ENCODE measurements at places on chromosomes 11 and 22.
A peak's percentile ranks its signal among the peaks of the same experiment; 100 is the strongest.

- no peak for DNase-seq
Measured at GRCh38 chr11:118565051-118565450, 680 bp downstream of the IFT46 start.

- DNase-seq = no peak
Measured at GRCh38 chr22:38849811-38850210, 6.0 kb upstream of the NPTXR start.

- no peak for DNase-seq
Measured at GRCh38 chr11:93517041-93517440, 26.1 kb downstream of the SMCO4 start.

- no peak for DNase-seq
Measured at GRCh38 chr11:9075556-9075955, 15.8 kb downstream of the SCUBE2 start.

GRCh38 chr11:22599458-22599857, 26.2 kb downstream of the FANCF start:
- DNase-seq = no peak

- DNase-seq = no peak
Measured at GRCh38 chr22:19957445-19957844, 15.8 kb upstream of the TXNRD2 start.

DNA sequence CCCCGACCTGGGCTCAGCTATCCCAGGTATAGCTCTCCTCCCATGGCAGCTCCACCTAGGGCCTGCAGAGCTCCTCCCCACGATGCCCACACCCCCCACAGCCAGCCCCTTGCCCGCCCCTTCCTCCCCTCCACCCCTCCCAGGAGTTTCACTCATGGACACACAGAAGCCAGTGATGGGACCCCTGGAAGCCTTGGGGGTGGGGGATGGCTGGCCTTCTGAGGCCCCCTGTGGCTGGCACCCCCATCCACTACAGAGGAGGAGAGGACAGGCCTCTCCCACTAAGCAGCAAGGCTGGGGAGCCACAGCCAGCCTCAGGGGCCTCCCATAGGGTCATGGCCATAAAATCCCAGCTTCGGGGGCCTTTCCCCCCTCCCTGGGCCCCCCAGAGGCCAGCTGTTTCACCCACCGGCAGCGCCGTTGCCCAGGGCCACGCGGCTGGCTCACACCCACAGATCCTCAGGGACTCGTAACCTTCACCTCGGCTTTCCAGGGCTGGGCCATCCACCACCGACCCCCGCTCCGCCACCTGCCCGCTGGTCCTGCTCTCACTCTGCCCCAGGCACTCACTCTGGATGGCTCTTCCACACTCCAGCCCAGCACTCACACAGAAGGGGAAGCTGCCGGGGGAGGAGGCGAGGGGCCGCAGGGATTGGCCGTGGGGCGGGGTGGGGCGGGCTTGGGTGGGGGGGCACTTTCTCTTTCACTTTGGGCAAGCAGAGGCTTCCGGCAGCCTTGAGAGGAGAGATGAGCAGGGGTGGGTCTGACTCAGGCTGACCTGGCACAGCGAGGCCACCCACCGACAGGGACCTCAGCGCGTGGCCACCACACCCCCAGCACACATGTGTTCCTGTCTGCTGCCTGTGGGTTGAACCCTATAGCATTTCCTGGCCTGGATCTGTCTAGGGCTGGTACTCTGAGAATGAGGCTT, 2.2 kb downstream of the SLC25A22 start:
- peak; percentile 40 for DNase-seq

DNA sequence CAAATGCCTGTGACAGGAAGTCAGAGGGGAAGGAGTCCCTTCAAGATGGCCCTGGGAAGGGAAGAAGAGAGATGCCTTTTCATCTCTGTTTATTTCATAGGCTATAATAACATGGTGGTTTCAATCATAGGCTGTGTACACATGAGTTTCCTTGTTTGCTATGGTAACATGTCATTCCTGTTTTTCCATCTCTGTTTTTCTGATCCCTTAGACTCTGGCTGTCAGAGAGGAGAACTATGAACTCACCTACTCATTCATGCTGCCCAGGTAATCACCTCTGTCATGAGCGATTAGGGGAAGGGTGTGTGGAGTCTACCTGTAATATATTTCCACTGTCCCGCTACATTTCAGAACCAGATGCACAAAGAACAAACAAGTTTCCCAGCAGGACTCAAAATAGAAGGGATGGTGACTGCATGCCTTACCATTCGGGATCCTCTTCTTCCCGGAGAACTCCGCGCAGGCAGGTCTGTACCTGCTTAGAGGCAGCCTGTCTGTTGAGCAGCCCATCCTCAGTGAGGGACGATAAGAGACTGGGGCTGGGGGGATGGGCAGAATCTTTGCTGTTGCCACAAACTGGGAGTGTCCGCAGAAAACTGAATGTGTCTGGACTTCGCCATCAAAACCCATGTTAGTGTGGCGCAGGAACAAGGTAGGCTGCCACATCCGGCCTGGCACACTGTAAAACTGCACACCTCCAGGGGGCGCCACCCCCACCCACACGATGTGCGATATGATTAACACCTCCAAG, 7.1 kb upstream of the PEX26 start:
- no peak for DNase-seq

DNA sequence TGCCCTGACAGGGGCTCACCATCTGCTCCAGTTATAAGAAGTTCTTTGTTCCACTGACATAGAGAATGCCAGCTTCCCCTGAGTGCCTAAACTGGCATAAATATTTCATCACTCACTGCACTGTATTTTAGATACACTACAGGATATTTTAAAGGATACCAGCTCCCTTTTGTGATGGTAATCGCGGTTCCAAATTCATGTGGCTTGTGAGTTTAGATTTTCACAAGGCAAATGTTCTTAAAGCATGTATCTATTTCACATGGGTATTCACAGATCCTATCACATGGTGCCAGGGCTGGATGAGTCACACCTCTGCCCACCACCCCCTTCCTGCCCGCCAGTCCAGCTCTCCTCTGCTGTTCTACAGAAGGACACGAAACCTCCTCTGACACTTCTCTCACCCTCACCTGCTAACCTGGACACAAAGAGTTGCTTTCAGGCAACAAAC, 105.5 kb downstream of the KCNC1 start:
- DNase-seq = no peak

DNA sequence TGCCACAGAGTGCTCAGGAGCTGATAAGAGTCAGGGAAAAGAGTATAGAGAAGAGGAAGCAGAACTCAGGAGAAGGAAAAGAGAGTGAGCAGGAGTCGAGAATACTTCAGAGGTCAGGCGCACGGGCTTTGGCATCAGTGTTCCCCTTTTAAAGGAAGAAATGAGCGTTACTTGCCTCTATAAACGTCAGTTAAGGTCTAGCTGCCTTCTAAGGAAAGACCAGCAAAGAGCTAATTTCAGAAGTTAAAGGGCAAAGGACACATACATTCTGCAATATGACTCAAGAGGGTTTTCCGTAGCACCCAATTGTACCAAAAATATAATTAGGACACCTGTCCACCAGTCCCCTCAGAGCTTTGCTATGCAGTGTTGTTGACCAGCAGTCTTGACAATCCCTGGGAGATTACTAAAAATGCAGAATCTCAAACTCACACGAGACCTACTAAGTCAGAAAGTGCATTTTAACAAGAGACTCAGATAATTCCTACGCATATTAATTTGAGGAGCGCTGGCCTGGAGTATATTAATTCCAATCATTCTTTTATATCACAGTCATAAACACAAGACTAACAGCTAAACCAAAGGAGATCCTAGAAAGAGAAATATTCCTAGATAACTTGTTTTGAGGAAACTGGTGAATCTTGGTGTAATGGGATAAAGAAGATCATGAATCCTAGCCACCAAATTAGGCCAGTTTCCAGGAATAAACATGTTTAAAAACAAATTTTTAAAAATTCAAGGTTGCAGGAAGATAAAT, 249.0 kb downstream of the CADM1 start:
- DNase-seq = no peak

- peak; percentile 65 for DNase-seq
Measured at GRCh38 chr11:129375751-129376657, at the start of gene BARX2. TSS of gene BARX2 (plus strand) at chr11:129375848. CDS start at chr11:129376036, 188 bp downstream.

GRCh38 chr11:101915791-101916291, 481 bp downstream of the ANGPTL5 start:
- no peak for DNase-seq

DNA sequence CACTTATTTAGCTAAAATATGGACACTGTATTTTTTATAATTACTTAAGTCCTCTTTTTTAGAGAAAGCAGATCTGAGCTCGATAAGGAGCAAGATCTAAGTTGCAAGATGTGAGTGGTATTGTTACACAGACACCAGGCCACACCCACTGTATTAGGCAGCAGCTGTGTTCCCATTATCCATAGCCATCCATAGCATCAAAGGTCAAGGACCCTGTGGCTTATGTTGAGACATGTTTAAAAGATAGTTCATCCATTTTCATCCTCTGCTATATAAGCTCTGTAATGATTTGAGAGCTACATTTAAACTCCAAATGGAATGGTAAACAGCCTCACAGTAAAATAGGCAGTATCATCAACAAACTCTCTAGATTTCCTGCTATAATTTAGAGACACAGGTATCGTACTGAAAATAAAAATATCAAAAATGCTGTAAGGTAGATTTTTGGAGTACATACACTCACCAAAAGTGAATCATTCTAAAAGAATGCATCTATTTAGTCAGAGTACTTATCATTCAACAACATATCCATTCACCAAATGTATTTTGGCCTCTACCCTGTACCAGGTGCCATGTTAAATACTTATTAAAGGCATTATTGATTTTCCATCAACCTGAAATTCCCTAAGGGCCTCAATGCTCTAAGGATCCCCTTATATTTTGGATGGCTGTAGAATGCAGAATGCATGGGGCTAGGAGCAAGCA, 574.0 kb downstream of the LRRC4C start:
- no peak for DNase-seq

GRCh38 chr22:35226958-35227647, 30.2 kb upstream of the HMGXB4 start:
- no peak for DNase-seq

GRCh38 chr11:19577976-19578619, 134.5 kb upstream of the NAV2 start:
- DNase-seq = peak; percentile 57

- no peak for DNase-seq
Measured at GRCh38 chr22:33194529-33195077, 136.4 kb upstream of the SYN3 start.

DNA sequence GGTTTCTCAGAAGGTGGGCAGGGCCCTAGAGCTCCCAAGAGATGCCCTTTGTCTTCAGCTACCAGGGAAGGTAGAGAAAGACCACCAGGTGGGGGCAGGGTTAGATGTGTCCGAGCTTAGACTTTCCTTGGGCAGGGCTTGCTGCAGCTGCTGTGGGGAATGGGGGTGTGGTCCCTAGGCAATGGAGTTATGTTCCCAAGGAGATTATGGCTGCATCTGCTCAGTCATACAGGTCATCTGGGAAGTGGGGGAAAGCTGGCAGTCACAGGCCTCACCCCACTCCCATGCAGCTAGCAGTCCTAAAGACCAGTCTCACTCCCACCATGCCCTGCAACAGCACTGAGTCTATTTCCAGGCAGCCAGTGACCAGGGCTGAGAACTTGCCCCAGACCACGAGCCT, 29.5 kb downstream of the MMP27 start:
- no peak for DNase-seq

DNA sequence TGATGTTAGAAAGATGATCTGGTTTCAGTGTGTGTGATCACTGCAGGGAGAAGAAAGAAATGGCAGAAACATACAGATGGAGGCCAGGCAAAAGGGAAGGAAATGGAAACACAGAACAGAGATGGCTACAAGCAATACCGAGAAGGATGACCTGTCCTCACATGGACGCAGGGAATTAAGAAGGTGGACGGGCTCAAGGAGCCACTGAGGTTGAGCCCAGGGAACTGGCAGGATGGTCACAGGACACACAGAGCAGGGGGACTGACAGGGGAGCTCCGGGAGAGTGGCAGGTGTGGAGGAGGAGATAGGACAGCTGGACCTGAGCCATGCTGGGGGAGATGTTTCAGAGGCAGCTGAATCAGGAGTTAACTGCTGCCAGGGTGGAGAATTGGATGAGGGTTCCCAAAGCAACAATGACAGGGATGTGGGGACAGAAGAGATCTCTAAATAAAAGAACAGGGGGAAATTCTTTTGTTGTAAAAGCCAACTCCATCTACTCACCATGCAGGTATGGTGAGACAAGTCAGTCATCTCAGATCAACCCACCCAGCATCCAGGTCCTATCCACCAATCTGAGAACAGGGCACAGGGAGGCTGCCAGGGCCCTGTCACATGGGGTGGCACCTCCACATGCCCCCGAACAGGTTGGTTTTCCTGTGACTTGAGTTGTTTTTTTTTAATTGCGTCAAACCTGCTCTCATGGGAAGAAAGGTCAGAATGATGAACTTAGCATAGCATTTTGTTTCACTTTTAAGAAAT, 26.3 kb downstream of the KLHL22 start:
- no peak for DNase-seq

- DNase-seq = peak; percentile 26
Measured at GRCh38 chr11:84608837-84609196, 1018.3 kb downstream of the DLG2 start.

DNA sequence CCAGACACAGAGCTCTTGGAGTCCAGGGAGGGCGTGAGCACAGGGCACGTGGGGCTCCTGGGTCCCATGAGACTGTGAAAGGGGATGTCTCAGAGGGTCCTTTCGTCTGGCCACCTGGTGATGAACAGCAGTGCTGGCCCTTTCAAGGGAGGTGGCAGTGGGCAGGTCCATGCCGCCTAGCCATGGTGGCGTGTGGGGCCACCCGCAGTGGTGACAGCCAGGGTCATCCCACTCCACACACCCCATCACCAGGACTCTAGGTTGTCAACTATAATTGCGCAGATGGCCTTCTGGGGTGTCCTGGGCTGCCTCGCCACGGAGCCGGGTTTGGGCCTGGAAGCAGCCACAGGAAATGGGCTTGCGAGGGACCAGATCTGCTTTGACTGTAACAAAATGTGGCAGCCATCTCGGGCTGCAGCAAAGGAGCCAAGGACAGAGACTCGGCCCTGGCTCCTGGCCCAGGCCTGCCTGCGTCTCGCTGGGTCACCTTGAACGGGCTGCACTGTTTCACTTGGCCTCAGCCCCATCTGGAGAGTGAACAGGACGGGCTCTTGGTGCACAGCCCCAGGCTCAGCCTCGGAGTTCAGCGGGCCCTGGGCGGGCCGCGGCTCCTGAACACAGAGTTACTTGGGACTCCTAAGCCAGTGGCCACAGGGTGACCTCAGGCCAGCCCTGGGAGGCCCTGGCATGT, 1350.5 kb downstream of the BRD1 start:
- no peak for DNase-seq

DNA sequence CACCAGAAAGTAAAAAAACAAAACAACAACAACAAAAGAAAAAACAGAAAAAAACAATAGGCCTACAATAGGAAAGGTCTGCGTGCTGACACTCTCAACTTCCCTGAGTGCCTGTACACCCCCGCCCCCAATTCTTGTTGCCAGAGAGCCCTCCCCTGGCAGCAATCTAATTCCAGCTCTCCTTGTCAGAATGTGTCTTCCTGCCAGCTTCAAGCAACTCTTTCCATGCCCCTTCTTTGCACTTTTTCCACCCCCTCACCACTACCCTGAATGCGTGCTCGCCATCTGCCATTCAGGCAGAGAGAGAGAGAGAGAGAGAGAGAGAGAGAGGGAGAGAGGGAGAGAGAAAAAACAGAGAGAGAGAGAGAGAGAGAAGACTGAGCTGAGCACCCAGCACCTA, 245.0 kb downstream of the KIRREL3 start:
- DNase-seq = no peak
